ENCODE measurements at places on chromosomes 1 and 21.

DNA sequence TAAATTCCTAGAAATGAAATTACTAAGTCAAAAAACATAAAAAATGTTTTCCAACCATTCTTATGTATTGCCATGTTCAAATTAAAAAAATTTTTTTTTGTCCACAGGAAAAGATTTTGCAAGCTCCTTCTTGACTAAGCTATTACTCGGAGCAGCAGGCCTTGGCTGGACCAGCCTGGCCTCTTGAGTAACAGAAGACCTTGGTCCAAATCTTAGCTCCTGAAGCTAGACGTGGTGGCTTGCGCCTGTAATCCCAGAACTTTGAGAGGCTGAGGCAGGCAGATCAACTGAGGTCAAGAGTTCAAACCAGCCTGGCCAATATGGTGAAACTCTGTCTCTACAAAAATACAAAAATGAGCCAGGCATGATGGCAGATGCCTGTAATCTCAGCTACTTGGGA lies 77.6 kb downstream of the CLSTN1 start:
- DNase-seq, result no peak

GRCh38 chr1:198370996-198371395 lies 169.5 kb downstream of the ATP6V1G3 start:
- DNase-seq, result no peak

GRCh38 chr1:176926330-176927086 lies 238.0 kb downstream of the ASTN1 start:
- no peak for DNase-seq

GRCh38 chr1:240189386-240189989 lies 97.8 kb downstream of the FMN2 start:
- DNase-seq, result no peak

DNA sequence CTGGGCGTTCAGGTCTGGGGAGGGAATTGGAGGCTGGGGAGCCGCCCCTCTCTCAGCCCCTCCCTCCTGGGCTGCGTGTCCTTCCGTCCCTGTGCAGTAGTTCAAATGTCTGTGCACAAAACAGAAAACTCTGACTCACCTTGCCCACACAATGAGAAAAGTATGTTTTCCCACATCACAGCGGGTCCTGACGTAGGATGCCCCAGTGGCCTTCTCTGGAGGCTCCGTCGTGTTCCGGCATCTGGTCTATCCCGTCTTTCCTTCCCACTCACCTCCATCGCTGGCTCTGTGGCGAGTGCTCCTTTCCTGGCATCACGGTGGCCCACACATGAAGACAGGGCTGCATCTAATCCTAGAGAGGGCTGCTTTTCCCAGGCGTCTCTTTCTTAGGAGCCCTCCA lies 224.0 kb downstream of the KAZN start:
- DNase-seq, result no peak

Data from dorsolateral prefrontal cortex (tissue), 122 donors.